Astrocyte (in vitro differentiated cells and primary cell): ENCODE measurements at places on chromosomes 6 and 20. TPM values are rescaled to one million over a fixed set of nuclear protein-coding genes. Genes with fewer than 3 reads are reported as not detected.

Gene PHACTR1
- total RNA-seq = 8.5 and 10.0 TPM in 2 replicates

Gene SLC17A1
- total RNA-seq = not detected in 2 replicates

Gene PKIB
- 64.1 and 74.6 TPM in 2 replicates for total RNA-seq

Gene TNXB
- 1.8 and 2.3 TPM in 2 replicates for total RNA-seq

Gene SALL4
- 15.0 and 21.7 TPM in 2 replicates for total RNA-seq

Gene NR2E1
- not detected in 2 replicates for total RNA-seq

Gene LY6G6D
- not detected in 2 replicates for total RNA-seq

DNA sequence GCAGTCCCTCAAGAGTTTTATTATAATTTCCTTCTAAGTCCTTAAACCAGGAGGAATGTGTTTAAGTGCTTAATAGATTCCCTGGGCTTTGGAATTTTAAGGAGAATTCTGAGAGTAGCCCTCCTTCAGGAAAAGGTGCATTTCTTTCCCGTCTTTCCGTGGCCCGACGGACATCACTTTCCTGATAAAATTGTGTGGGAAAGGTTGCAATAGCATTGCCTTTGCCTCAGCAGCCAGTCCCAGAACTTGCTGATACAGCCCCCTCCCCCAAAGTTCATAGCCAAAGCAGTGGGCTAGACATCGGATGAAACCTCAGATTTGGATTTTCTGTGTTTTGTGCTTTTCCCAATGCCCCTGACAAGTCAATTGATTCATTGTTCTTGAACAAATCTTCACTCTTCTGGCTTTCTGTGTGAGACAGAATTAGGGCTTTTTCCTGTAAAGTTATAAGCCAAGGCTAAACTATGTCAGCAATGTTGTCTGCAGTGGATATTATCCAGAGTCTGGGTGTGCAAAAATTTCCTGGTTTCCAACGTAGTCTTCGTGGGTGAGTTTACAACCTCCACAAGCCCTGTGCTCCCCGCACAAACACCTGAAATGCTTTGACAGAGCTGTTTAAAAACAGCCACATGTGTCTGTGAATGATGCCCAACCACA, 1.1 kb upstream of the SMOC2 start:
- H3K4me1 ChIP-seq = no peaks in the 10 kb centered on the region
- no peak overlapping the region for H3K27ac ChIP-seq
- H3K4me3 ChIP-seq = no peak overlapping the region

DNA sequence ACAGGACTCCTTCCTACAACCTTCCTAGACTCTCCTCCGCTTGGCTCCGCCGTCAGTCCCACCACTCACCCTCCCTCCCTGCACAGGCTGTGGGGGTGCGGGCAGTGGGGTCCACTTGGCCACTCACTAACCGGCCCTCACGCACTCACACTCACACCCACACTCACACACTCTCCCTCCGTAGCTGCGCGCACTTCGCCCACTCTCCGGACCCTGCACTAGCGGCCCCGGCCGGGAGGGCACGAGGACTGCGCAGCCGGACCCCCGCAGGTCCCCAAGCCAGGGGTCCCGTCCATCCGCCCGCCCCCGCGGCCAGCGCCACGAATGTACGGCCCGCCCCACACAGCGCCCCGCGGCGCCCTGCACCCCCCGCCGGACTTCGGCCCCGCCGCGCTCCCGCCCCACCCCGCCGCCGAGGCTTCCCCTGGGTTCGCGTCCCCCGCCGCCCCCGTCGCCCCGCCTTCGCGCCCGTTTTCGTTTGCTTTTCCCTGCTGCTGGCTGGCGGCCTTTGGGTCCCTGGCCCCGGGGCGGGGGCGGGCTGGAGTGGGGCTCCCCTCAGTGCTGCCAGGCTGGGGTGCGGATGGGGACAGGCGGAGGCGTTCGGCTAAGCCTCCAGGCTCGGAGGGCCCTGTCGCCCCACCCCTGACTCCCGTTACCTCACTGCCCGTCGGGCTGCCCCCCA, 23.0 kb upstream of the SLC22A7 start:
- peaks cover 12% of the 10 kb centered on the region for H3K27me3 ChIP-seq
- H3K4me1 ChIP-seq = peaks cover 5% of the 10 kb centered on the region
- H3K4me3 ChIP-seq = peak overlapping the region; percentile 33

GRCh38 chr6:114040871-114041270, 69.9 kb upstream of the HDAC2 start:
- no peaks in the 10 kb centered on the region for H3K36me3 ChIP-seq
- no peak overlapping the region for H3K4me3 ChIP-seq
- H3K27me3 ChIP-seq = no peaks in the 10 kb centered on the region

GRCh38 chr6:165220045-165220444, 89.4 kb downstream of the C6orf118 start:
- H3K4me3 ChIP-seq = no peak overlapping the region
- no peak for DNase-seq
- H3K4me1 ChIP-seq = no peaks in the 10 kb centered on the region
- H3K36me3 ChIP-seq = no peaks in the 10 kb centered on the region

DNA sequence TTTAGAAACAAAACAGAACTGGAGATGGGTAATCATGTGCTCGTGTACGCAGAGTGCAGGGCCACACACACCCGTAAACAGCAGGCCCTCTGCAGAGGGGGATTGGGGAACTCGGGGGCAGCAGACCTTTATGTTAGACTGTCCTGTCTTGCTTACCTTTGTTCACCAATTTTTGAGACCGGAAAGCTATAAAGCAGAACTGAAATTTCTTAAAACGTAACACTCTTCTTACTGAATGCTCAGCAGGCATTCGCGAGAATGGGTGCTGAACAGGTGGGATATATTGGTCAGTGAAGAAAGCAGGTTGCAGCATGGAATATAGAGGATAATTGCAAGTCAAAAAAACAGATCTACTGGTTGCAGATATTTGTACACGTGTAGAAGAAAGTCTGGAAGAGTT, 211.1 kb downstream of the BMP7 start:
- DNase-seq = no peak
- no peaks in the 10 kb centered on the region for H3K4me1 ChIP-seq
- H3K36me3 ChIP-seq = no peaks in the 10 kb centered on the region
- H3K4me3 ChIP-seq = no peak overlapping the region
- no peak overlapping the region for H3K27ac ChIP-seq

DNA sequence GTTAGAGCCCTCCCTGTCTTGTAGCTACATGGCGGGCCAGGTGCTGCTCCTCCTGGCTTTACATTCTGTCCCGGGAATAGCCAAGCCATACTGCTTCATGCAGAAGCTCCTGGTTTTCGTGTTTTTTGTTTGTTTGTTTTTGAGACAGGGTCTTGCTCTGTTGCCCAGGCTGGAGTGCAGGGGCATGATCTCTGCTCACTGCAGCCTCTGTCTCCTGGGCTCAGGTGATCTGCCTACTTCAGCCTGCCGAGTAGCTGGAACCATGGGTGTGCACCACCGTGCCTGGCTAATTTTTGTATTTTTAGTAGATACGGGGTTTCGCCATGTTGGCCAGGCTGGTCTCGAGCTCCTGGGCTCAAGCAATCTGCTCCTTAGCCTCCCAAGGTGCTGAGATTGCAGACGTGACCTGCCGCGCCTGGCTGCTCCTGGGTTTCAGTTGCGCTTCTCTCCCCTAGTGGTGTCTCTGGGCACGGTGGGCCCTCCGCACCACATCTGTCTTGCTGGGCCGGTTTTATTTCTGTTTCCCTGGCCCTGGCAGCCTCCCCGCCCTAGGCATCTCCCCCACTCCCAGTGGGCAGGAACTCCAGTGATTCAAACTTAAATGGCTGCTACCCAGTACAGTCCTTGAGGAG, 12.9 kb downstream of the CDYL start:
- H3K27ac ChIP-seq = no peak overlapping the region
- H3K4me3 ChIP-seq = no peak overlapping the region
- no peaks in the 10 kb centered on the region for H3K4me1 ChIP-seq
- no peak for DNase-seq
- H3K27me3 ChIP-seq = no peaks in the 10 kb centered on the region
- H3K36me3 ChIP-seq = no peaks in the 10 kb centered on the region

- peaks cover 6% of the 10 kb centered on the region for H3K36me3 ChIP-seq
- H3K27me3 ChIP-seq = no peaks in the 10 kb centered on the region
- no peak overlapping the region for H3K4me3 ChIP-seq
- H3K27ac ChIP-seq = no peak overlapping the region
- no peak for DNase-seq
Measured at GRCh38 chr20:49850463-49851230, 38.0 kb downstream of the SLC9A8 start.

DNA sequence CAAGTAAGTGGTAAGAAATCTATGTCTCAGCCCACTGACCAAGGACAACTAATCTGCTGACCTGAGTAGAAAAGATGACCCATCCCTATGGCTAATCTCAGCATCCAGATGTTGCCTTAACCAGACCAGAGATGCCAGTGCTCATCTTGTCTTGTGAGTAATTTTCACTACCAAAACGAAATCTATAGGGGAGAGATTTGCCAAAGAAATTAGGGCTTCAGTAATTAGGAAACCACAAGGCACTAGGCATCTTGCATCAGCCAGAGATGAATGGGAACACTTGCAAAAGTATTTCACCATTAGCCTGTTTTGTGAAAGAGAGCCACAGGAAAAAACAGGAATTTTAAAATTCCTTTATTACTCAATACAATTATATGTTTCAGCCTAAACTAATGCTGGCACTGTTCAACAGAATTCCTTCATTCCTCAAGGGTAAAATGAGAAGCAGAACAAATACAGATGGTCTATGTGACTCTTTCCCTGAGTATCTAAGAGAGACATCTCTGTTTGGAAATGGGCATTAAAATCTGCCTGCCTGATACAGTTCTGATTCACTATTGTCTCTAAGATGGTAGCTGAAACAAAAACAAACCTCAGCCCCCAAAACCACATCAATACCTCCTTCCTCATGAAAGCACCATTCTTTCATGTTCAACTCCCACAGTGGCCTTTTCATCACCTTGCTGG, 87.8 kb downstream of the GMDS start:
- H3K36me3 ChIP-seq = no peaks in the 10 kb centered on the region
- H3K4me3 ChIP-seq = no peak overlapping the region
- H3K4me1 ChIP-seq = peaks cover 18% of the 10 kb centered on the region

DNA sequence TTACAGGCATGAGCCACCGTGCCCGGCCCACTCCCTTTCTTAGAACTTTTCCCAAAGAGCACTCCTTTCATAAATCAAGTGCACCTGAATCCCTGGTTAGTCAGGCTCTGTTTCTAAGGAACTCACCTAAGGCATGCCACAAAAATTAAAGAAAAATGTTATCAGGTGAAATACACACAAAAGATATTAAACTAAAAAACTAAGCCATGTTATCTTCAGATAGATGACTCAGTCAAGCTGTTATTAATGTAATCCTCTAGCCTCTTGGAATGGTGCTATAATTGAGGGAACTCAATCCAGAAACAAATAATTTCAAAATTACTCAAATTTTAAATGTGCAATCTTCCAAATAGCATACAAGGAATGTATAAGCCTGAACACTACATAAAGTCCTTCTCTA, 83.0 kb downstream of the TENT5A start:
- no peaks in the 10 kb centered on the region for H3K36me3 ChIP-seq
- H3K27me3 ChIP-seq = no peaks in the 10 kb centered on the region
- H3K4me3 ChIP-seq = no peak overlapping the region
- DNase-seq = no peak
- H3K27ac ChIP-seq = no peak overlapping the region

DNA sequence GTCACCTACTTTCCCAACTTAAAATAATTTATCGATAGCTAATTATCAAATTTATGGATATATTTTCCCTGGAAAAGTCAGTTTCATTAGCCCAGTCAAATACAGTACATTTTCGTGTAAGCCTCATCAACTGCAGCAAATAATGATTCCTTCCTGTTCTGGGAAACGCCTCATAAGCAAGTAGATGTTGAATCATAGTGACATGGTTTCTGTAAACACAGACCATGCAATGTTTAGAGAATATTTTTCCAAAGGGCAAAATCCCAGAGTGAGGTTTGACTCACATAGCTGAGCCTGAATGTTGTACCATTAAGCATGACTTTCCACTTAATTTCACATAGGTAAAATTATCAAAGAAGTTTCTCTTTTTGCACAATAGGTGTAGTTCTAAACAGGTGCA, 16.7 kb upstream of the VNN1 start:
- H3K4me1 ChIP-seq = no peaks in the 10 kb centered on the region
- H3K27me3 ChIP-seq = no peaks in the 10 kb centered on the region
- peak; percentile 43 for DNase-seq
- H3K36me3 ChIP-seq = no peaks in the 10 kb centered on the region

GRCh38 chr6:116797585-116797984, 31.3 kb downstream of the GPRC6A start:
- no peak for DNase-seq
- no peak overlapping the region for H3K4me3 ChIP-seq
- no peaks in the 10 kb centered on the region for H3K4me1 ChIP-seq
- H3K27ac ChIP-seq = no peak overlapping the region
- H3K27me3 ChIP-seq = peaks cover 5% of the 10 kb centered on the region

DNA sequence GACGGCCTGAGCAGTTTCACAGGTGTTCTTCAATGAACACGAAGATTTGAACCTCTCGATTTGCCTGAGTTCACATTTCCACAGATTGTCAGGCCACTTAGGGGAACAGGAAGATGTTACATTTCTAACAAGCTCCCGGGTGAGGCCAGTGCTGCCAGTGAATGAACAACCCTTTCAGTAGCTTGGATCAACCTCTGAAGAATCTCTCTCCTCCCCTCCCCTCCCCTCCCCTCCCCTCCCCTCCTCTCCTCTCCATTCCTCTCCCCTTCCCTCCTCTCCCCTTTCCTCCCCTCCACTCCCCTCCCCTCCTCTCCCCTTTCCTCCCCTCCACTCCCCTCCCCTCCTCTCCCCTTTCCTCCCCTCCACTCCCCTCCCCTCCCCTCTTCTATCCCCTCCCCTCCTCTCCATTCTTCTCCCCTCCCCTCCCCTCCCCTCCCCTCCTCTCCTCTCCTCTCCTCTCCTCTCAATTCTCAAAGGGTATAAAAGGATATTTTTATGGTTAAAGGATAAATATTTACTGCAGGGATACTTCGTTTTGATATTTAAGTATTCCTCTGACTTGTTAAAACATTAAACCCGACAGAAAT, 114.1 kb upstream of the INSM1 start:
- no peaks in the 10 kb centered on the region for H3K4me1 ChIP-seq
- no peak for DNase-seq
- H3K36me3 ChIP-seq = no peaks in the 10 kb centered on the region
- no peak overlapping the region for H3K4me3 ChIP-seq
- H3K27ac ChIP-seq = no peak overlapping the region

DNA sequence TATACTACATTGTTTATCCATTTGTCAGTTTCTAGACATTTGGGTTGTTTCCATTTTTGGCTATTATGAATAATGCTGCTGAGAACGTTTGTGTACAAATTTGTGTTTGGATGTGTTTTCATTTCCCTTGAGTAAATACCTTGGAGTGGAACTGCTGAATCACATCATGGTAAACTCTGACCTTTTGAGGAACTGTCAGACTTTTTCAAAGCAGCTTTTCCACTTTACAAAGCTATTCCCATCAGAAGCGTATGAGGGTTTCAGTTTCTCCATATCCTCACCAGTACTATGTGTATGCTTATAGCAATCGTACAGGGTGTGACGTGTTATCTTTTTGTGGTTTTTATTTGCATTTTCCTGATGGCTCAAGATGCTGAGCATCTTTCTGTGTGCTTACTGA, 103.7 kb downstream of the MYO6 start:
- no peaks in the 10 kb centered on the region for H3K36me3 ChIP-seq
- H3K27ac ChIP-seq = no peak overlapping the region
- no peaks in the 10 kb centered on the region for H3K27me3 ChIP-seq
- DNase-seq = peak; percentile 14
- H3K4me1 ChIP-seq = peaks cover 10% of the 10 kb centered on the region
